SHP77 treated with DMSO at 0.1 percent for 48 hours (cell line): ENCODE measurements at places on chromosomes 5 and 9.

- DNase-seq: no peak
Observed at GRCh38 chr9:132547976-132548730, 34.3 kb upstream of the BARHL1 start.

DNA sequence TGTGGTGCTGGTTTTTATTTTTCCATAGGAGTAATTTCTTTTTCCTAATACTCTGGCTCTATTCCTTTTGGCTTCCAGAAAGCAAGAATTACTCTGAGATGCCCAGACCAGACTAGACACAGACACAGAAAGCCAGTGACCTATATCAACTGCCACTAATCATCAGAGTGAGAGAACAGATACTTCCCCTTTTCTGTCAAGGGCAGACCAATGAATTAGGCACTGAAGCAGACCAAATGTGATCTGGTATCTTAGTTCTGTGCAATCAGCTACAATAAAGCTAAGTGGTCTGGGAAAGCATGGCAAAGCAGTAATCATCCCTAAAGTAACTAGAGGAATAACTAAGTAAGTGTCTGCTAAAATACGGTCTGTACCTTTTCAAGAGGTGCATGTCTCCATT, 239.1 kb downstream of the ELAVL2 start:
- DNase-seq: no peak

- no peak for DNase-seq
Observed at GRCh38 chr5:134583766-134584165, 48.9 kb downstream of the SAR1B start.

DNA sequence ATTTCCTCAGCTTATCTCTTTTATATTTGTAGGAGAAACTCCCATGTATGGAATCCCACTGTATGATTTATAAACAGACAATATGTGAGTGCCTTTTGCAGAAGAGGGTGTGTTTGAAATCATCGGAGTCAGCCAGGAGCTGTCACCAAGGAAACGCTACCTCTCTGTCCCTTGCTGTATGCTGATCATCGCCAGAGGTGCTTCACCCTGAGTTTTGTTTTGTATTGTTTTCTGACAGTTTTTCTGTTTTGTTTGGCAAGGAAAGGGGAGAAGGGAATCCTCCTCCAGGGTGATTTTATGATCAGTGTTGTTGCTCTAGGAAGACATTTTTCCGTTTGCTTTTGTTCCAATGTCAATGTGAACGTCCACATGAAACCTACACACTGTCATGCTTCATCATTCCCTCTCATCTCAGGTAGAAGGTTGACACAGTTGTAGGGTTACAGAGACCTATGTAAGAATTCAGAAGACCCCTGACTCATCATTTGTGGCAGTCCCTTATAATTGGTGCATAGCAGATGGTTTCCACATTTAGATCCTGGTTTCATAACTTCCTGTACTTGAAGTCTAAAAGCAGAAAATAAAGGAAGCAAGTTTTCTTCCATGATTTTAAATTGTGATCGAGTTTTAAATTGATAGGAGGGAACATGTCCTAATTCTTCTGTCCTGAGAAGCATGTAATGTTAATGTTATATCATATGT, 18.0 kb upstream of the CTSL start:
- DNase-seq: no peak

DNA sequence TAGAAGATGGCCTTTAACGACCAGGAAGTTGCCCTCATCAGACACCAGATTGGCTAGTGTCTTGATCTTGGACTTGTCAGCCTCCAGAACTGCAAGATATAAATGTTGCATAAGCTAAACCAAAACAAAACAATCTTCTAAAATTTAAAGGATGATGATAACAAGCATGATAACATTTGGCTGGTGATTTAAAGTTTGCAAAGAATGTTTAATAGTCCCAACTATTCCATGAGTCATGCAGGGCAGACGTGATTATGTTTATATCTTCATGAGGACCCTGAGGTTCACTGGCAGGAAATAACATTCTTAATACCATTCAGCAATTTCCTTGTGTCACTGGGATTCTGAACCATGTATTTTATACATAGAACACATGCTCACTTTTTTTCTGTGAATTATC, 319.8 kb downstream of the HCN1 start:
- no peak for DNase-seq

DNA sequence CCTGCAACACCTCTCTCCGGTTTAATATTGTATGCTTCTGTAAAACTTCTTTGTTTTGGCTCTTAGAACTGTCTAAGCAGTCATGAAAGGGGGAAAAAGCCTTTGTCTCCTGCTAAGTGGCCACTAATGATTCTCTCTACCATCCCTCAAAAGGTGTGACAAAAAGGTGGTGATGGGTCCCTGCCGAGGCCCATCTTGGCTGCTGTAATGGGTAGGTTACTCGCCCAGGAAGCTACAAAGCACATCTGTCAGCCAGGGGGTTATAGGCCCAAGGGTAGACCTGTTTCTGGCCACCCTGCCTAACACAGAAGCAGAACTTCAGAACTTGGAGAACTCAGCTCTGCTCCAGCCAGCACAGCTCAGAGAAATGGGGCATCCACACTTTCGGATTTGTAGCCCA, 1.6 kb downstream of the FAM219A start:
- no peak for DNase-seq

DNA sequence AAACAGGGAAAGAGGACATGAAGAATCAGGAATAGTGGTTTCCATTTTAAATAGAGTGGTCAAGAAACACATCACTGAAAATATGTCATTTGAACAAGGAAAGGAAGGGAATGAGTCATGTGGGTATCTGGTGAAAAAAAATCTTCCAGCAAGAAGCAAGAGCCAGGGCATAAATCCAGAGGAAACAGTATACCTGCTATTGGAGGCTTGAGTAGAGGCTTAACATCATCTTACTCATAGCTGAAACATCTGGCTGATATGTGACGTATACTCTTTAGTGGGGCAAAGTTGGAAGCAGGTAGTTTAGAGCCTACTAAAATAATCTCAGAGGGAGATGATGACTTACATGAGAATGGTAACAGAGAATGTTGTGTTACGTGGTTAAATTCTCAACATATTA, 517.2 kb downstream of the CAAP1 start:
- DNase-seq: no peak

- DNase-seq: no peak
Observed at GRCh38 chr5:92588876-92589275, 992.1 kb downstream of the NR2F1-AS1 start.

DNA sequence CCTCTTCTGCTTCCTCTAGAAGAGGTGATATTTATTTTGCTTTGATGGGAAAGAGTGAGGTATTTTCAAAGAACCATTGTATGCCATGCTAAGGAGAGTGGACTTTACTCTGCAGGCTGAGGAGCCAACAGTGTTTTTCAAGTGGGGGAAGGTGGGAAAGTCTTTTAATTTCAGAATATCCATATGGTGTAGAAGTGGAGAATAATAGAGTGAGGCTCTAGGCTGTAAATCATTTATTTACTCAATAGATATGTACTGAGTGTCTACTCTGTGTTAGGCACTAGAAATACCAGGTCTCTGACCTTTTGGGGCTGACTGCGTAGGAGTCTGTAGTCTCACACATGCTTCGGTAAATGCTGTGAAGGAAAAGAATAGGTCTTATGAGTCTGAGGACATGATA, 30.7 kb upstream of the TENT2 start:
- no peak for DNase-seq

DNA sequence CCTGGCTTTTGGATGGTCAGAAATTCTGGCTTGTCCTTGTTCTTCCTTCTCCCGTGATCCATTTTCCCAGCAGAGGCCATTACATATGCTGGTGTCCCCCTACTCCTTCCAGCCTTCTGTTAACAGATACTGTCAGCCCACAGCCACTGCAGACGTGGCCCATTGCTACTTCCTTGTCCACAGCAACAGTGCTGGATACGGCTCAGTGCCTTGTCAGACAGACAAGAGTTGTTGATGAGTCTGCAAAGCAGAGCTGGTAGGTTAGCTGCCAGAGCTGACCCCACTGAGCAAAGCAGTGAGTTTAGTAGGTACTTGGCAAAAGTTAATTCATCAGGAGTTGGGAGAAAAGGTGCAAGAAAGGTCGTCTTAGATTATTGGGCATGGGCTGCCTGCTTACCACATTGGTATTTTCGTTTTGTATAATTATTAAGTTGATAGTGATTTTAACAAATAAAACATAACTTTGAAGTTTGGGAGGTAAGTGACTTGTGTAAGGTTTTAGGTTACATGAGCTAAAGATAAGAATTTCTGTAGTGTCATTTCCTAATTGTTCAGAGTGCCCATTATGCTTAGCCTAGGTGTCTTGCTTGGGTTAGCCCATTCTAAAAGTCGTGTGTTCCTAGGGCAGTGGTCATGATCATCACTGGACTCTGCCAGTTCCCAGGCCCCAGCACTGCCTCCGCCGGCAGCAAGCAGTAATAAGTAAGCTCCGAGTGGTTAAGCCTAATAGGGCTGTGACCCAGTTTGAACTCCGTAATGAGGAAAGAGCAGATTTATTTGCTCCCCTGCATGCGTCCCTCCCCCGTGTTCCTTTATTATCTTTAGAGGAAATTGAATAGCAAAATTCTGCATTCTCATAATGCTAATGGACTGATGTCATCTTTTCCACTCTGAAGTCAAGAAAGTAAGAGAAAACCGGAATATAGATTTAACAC, 292.0 kb downstream of the FANCC start:
- DNase-seq: no peak

- no peak for DNase-seq
Observed at GRCh38 chr9:77883846-77884771, 147.5 kb downstream of the GNAQ start.

DNA sequence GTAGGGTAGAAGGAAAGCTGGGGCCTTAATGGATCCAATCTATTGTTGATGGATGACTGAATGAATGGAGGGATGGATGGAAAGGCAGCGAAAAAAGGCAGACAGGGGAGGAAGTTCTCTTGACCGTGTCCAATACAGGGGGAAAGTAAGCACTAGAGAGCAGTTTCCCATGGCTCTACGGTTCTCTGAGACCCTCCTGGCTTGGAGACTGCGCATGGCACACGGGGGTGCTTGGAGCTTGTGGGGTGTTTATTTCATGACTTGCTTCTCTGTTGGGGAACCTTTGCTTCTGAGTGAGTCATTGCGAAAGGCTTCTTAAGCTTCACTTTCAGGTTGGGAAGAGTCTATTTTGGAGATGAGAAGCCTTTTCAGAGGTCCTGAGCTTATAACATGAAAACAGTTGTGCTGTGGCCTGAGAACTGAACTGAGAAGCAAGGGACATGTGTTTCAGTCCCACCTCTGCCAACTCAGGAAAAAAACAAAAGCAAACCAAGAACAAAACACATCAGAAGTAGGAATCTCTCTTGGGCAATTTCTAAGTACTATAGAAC, 12.8 kb upstream of the TEX48 start:
- no peak for DNase-seq

DNA sequence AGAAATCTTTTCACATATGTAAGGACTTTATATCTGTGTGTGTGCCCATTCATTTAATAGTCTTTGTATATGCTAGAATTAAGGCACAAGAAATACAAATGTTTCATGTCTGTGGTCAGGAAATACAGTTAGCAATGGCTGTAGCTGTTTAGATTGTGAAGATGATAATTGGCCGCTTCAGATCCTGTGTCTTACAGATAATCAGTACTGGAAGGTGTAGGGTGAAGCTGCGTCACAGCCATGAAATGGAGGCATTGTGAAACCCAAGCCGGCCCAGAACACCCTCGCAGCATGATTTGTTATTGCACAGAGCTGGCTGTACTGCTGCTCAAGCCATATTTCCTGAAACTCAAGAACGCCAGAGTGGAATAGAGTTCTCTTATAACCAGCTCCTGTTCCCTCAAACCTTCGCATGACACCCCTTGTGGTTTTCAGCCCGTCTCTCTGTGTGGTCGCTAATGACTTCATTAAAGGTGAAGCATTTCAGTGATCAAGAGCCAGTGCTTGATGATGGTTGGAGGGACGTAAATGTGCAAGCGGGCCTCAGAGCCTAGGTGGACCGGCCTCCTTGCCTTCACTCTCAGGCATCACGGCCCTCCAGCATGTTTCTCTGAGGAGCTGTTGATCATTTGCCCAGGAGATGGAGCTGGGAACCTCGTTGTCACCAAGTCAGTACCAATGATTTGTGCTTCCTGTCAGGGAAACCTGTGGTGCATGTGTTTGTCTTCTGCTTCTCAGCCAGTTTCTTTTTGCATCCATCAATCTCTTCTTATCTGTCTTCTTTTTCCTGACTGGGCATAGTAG, 80.1 kb downstream of the F2RL2 start:
- DNase-seq: no peak

DNA sequence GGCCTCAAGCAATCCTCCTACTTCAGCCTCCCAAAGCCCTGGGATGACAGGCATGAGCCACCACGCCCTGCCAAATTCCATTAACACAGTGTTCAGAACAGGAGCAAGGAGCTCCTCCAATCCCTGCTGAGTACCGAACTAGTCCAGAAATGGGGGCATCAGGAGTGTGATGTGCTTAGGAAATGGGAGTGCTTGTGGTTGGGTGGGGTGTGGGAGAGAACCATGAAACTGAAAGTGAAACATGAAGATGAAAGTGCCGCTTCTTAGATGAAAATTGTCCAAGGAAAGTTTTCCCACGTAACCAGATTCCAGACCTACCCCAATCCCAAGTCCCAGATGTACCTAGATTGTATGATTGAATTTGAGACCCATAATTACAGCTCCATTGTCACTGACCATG, 16.7 kb upstream of the ZNF131 start:
- DNase-seq: no peak

DNA sequence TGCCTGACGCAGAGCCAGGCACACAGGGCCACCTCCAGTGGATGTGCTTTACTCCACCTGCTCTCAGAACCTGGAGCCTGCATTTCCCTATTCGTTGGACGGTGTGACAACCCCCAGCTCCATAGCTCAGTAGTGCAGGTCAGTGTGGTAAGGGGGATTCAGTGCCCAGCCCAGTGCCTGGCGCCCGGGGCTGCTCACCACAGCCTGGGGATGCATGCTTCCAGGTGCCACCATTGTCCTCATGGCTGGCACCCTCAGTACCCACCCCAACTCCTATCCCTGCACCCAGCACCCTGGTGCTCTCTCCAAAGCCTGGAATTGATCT, 32.8 kb upstream of the ADAMTS2 start:
- no peak for DNase-seq

GRCh38 chr5:140112685-140113179, 1.2 kb upstream of the PURA start:
- no peak for DNase-seq

- no peak for DNase-seq
Observed at GRCh38 chr5:179872055-179872827, 13.6 kb upstream of the MRNIP start.

- no peak for DNase-seq
Observed at GRCh38 chr5:74517700-74518099, 122.8 kb downstream of the ENC1 start.

- DNase-seq: no peak
Observed at GRCh38 chr5:95841914-95842812, 19.6 kb upstream of the GLRX start.

- DNase-seq: no peak
Observed at GRCh38 chr5:137128012-137128411, 371.1 kb downstream of the SPOCK1 start.
